NCI-H1436 (cell line): ENCODE measurements at places on chromosomes 1 and 21.

DNA sequence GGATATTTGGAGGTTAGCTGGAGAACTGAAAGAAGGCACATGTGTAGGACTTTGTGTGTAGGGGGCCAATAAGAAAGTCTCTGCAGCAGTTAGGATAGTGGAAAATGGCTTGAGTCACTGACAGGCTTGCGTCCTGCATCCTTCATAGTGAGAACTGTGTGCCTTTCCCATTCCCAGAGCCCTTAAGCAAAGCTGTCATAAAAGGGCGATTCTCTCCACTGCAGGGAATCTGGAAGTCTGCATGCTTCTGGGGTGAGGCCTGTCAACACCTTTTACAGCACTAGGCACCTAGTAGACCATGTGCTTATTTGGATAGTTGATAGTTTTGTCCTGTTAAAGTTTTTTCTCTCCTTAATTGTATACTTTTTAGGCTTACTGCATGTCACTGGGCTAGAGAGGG is 39.4 kb upstream of the MACF1 start:
- no peak for DNase-seq

DNA sequence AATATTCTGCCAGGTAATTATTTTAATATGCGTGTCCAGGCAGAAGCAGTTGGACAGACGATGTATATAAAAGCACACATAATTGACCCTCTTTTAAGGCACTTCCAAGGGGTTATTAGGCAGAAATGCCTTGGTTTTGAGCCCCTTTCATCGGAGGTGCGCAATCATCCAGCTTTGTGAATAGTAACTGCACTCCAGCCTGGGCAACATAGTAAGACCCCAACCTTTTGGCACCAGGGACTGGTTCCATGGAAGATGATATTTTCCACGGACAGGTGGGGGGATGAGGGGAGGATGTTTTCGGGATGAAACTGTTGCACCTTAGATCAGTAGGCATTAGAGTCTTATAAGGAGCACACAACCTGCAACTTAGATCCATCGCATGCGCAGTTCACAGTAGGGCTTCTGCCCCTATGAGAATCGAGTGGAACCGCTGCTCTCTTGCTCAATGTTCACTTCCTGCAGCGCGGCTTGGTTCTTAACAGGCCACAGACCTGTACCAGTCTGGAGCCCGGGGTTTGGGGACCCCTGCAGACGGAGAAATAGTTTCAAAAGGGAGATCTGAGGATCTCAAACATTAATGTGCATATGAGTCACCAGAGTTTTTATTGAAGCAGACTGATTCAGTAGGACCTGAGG is 1.8 kb upstream of the MCOLN2 start:
- no peak for DNase-seq

- DNase-seq = no peak
These were observed 75.9 kb downstream of the DISP1 start for GRCh38 chr1:222890716-222891115.

DNA sequence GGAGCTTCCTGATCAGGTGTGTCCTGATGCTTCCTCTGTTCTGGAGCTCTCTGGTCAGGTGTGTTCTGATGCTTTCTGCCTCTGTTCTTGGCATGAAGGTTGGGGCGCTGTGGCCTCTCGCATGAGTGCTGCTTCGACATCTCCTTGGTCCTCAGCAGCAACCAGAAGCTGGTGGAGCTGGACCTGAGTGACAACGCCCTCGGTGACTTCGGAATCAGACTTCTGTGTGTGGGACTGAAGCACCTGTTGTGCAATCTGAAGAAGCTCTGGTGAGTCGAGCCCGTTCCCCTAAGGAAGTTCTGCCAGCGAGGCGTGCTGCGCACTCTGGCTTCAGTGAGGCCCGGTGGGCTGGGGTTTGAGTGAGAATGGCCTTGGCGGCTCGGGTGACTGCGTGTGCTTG is 18.0 kb downstream of the NLRP3 start:
- DNase-seq = no peak

- DNase-seq = no peak
These were observed 56.1 kb downstream of the GADD45A start for GRCh38 chr1:67741121-67741520.

GRCh38 chr1:195851804-195852203 is 756.4 kb downstream of the KCNT2 start:
- DNase-seq = no peak

DNA sequence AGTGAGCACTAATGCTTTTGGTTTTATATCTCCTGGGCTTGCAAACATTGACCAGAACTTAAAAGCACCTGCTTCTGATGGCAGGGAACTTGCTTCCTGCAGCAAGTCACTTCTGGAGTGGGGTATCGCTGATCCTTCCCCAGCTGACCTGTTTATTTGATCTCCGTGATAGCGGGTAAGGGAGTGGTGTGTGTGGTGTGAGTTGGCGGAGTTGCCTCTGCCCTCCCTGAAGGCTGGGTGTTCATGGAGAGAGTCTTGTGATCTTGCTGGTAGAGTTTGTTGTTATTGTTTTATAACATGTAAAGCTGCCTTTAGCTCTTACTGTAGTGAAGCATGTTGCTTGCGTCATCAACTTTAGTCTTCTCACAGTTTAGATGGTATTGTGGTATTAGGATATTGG is 3.9 kb downstream of the MFN2 start:
- DNase-seq = no peak

- no peak for DNase-seq
These were observed 1.2 kb upstream of the ADORA1 start for GRCh38 chr1:203126151-203126865.

DNA sequence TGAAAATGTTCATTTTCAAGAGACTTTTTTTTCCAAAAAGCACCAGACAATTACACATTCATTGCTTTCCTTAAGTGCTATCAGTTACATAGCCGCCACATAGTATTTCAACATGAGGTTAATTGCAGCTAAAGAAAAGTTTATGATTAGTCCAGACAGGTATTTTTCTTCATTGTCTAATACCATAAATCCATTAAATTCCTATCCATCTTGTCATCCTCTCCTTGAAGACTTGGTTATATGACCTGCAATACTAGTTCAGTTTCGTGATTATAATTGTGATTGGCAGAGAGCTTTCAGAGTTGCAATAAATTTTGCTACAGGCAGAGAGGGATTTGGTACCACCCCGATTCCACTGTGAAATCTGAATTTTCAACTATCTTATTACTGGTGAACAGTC is 437.7 kb downstream of the GPATCH2 start:
- no peak for DNase-seq

DNA sequence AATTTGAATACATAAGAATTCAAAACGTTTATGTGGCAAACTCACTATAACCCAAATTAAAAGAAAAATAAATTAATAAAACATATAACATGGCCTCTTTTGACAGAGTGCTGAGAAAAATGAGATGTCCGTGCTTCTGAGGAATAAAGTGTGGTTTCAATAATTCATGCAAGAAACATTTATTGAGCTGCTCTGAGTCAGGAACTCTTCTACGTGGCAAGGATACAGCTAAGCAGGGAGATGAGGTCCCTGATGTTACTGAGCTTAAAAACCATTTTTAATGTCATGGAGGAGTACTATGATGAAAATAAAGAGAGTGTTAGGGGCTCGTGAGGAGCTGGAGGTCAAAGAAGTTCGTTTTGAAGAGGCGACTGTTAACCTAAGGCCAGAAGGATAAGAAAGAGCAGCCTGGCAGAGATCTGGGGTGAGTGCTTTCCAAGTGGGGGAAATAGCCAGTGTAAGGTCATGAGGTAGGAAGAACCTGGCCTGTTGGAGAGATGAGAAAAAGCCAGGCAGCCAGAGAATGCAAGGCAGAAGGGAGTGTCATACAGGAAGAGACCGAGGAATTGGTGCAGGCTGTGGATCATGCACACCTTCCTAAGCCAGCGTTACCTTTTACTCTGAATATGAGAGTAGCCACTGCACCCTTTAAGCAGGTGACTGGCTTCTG is 182.2 kb upstream of the DUSP10 start:
- no peak for DNase-seq

DNA sequence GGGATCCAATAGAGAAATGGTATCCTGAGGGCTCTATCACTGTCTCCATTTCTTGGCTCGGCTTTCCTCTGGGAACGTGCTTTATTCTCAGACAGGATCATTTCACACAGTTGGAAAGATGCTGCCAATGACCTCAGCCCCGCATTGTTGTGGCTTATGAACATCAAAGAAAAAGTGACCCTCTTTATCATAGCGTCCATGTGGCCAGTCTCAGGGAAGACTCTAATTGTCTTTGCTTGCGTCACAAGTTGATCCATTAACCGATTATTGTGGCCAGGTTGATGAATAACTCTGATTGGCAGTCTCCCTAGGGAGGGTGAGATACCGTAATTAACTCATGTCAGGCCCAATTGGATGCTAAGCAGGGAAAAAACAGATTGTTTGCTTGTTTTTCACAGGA is 10.4 kb upstream of the TMEM9 start:
- no peak for DNase-seq

- no peak for DNase-seq
These were observed 55.3 kb downstream of the CDC7 start for GRCh38 chr1:91555821-91556531.

GRCh38 chr1:183243161-183244050 is 57.3 kb downstream of the LAMC2 start:
- no peak for DNase-seq

- DNase-seq = no peak
These were observed 22.5 kb downstream of the DISP3 start for GRCh38 chr1:11501491-11501897.

DNA sequence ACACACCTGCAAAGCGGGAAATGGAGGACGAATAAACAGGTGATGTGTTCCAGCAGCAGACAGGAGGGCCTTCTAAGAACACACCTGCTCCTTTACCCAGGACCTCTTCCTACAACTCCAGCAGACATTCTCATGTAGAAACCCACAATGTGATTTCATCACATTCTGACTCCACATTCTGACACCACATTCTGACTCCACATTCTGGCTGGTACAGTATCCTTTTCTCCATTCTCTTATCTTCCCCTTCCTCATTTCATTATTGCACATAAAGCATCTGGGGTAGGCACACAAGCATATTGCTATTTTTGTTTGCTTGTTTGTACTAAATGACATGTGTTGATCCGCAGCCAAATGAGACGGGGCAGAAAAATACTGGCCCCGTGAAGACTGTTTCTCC is 3.6 kb upstream of the ZNF124 start:
- no peak for DNase-seq

DNA sequence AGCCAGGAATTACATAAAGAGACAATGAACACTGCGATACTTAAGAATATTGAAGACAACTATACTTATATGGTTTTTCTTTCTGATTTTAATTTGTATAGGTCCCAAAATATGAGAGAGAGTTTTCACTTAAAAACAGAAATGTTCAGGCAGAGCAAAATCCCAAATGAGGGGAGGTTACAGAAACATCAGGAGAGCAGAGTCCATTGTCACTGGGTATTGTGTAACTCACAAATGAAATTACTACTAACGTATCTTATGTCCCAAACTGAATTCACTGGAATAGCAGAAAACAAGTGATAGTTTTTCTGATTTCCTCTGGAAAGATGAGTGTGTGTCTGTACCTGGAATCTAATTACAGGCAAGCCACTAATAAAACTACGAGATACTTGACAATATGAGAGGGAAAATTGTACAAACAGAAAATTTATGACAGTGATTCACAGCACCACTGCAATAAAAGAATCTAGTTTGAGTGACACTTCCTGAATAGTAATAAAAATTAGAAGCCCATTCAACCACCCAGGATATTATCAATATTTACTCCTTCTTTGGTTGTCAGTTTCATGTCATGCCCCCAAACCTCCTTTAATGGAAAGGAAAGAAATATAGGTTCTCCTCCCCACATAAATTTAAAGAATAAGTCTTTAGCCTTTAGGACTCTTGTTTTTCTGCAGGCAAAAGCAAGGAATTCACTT is 522.6 kb downstream of the ADGRL2 start:
- no peak for DNase-seq

DNA sequence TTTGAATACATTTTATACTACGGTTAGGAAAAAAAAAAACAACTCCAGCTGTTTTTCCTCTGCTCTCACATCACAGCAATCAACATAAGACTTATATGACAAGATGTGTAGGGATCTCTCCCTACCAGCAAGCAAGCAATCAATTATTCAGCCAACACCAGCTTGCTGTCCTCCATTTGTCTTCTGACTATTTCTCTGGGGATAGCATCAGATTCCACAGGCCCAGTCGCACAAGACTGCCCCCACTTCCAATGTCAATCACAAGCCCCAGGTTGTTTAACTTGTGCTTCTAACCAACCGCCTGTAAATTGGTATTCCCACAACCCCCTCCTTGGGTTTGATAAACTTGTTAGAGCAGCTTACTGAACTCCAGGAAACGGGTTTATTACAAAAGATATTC is 873.1 kb upstream of the TMPRSS15 start:
- no peak for DNase-seq

DNA sequence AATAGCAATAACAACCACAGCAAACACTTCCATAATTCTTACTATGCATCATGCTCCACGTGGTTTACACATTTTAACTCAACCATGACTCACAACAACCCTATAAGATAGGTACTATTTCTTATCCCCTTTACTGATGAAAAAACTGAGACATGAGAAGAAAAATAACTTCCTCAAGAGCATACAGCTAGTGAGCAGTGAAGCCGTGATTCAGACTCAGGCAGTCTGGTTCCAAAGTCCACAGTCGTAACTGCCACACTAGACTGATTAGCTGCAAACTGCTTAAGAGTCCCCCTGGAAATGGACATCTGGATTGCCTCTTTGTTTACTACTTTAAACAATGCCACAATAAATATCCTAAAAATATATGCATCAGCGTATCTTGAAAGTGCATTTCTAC is 55.7 kb downstream of the PLD5 start:
- no peak for DNase-seq

- DNase-seq = no peak
These were observed 81.0 kb downstream of the RGS7 start for GRCh38 chr1:241275981-241276380.

DNA sequence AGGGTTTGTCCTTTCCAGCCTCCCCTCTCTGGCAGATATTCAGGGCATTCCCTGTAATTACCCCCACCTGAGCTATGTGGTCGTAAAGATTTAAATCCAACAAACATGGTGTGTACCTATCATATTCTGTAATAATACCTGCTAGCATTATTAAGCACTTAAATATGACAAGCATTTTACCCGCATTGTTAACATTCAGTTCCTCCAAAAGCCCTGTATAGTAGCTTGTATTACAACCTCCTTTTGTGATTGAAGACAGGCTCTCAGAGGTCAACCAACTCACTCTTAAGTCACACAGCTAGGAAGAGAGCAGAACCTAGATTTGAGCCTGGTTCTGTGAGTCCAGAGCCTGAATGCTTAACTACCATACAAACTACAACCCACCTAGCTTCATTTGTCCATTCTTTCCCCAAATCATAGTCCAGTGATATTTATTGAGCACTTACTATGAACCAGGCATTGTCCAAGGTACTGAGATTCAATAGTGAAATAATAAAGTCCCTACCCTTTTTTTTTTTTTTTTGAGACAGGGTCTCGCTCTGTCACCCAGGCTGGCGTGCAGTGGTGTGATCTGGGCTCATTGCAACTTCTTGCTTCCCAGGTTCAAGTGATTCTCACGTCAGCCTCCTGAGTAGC is 13.8 kb upstream of the KDM4A start:
- no peak for DNase-seq
